ENCODE measurements at places on chromosomes 4 and X.
A peak's percentile ranks its signal among the peaks of the same experiment; 100 is the strongest.

DNA sequence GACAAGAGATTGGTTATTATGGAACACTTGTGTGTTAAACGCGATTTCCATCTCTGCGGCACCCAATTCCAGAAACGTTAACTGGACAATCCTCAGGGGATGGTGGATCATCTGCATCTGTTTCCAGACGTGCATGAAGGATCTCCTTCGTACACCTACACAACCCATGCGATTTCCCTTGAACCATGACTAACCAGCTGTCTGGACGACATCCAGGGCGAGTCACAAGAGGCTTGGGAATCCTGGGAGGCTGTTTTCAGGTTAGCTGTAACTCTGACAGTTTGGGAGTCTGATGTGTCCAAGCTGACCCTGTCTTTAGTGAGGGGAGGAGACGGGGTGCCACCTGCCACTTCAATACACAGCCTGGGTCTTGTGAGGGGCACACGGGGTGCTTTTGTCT lies 84.5 kb downstream of the GATB start:
- DNase-seq = no peak

GRCh38 chr4:63788271-63788670 lies 621.0 kb downstream of the TECRL start:
- DNase-seq = no peak

GRCh38 chrX:9687899-9688298 lies 77.7 kb downstream of the GPR143 start:
- DNase-seq = no peak

DNA sequence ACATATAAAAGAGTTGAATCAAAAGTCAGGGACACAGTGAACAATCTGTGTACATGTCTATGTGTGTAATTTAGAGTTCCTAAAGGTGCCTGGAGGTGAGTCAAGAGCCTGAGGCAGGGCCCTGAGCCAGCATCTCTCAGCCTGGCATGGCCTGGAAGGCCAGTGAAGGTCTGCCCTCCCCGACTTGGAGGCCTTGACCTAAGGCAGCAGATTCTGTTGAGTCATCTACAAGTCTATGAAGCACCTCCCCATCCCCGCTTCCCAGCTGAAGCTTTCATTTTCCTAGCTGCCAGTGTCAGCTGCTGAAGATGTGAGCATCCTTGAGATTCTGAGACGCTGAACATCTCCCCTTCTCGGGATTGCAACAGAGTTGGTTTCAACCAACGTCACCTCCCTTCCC lies 583.9 kb downstream of the BCOR start:
- DNase-seq = no peak

GRCh38 chr4:151628001-151628608 lies 132.7 kb downstream of the GATB start:
- no peak for DNase-seq

DNA sequence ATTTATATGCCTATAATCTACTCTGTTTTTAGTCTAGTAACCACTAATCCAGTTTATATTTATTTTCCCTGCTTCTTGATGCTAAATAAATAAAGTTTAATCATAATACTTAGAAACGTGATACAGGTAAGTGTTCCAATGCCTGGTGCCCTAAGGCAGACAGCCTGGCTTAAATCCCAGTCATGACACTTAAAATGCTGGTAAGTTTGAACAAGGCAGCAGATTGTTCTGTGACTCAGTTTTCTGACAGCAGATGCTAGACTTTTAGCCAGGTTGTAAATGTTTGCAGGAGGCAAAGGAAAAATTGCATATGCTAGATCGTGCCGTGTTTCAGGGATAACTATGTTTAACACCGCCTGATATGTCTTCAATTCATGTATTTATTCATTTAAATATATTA lies 2661.6 kb downstream of the PCDH7 start:
- DNase-seq = peak; percentile 51

DNA sequence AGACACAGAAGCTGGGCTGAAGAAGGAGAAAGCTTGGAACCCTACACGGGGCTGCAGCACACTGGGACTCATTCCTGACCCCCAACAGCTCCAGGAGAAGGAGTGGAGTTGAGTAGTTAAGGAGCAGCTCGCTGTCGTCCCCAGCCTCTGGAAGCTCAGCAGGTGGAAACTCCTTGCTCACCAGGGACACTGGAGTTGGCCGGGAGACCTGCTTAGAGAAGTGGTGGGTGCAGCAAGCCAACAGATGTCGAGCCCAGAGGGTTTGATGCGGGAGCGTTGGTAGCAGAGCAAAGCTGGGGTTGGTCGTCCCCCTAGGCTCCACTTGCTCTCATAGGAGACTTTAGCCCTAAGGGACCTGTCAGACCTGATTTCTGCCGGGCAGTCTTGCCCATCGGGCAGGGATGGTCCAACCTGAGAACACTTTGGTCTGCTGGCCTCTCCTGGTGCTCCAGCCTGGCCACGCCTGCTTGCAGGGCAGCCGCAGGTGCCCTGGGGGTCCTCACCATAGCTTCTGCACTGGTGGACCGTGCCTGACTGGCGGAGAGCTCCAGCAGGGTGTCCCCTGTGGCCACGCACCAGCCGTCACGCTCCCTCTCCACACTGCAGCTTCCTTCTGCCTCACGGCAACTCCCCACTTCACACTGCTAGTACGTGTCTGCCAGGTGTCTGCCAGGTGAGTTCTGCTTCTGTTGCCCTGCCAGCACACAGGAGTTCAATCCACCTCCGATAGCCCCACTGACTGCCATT lies 353.7 kb downstream of the GASK1B start:
- no peak for DNase-seq

- no peak for DNase-seq
Measured at GRCh38 chrX:77276742-77277141, 170.4 kb upstream of the FGF16 start.

DNA sequence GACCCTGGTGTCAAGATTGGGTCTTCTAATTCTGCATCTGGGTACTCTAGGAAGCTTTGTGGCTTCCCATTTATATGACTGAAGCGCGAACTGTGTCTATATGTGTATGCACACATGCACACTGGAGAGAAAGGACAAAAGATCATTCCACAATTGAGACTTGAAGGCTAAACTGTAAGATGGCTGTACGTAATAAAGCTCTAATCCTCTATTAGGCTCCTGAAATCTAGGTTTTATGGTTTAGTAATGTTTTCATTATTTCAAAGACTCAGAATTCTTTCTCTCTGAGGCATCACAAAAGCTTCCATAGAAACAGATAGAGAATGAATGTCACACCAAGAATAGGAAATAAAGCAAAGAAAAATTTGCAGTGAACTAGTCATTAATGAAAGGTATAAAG lies 320.7 kb upstream of the FTHL17 start:
- no peak for DNase-seq

DNA sequence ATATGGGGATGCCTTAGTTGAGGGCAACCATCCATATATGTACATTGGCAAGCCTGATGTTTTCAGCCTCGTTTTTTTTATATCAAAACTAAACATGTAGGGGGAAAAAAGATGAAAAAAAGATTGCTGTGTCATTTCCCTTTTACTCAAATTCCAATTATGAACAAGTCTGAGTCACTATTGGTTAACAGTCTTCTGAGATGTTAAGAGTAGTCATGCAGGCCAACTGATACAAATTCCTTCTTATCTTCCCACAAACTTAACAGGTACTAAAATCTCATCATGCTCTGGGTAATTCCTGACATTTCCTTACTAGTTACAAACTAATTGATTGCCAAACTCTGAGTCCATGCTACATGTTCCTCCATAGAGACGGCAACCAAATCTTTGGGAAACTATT lies 222.1 kb downstream of the FRMPD4 start:
- DNase-seq = no peak

DNA sequence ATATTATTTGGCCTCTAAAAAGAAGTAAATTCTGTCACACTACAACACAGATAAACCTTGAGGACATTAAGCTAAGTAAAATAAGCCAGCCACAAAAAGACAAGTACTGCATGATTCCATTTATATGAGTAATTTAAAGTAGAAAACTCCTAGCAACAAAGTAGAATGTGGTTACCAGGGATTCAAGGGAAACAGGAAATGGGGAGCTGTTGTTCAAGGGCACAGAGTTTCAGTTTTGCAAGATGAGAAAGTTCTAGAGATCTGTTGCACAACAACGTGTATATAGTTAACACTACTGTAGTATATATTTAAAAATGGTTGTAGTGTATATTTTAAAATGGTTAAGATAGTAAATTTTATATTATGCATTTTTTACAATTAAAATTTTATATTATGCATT lies 25.4 kb downstream of the SEC31A start:
- no peak for DNase-seq

DNA sequence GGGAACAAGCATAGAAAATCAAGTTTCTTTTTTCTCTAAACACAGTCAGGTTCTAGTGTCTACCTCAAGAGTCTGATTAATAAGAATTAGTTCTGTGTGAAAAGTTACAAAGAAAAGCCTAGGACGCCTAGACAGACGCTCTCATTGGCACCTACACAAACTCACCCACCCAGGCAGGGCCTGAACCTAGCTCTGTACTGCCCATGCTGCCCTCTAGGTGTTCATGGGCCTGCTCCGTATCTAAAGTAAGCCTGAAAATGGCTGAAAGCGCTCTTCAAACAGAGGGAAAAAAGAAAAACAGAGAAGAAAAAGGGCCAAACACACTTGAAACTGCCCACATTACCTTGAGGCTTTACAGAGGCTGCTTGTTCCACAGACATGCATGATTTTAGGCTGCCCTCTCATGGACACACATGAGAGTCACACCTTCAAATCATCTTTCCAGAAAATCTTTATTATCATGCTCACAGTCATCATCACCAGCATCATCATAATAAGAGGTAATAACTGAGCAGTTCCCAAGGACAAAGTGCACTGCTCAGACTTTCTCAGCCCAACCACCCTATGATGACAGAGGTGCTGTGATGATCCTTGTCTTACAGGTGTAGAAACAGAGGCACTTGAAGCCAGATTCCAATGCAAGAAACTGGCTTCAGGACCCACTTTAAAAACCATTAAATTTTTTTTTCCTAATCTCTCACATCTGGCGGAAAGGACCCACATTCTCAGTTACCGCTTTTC lies 49.6 kb downstream of the MAP7D2 start:
- peak; percentile 41 for DNase-seq

DNA sequence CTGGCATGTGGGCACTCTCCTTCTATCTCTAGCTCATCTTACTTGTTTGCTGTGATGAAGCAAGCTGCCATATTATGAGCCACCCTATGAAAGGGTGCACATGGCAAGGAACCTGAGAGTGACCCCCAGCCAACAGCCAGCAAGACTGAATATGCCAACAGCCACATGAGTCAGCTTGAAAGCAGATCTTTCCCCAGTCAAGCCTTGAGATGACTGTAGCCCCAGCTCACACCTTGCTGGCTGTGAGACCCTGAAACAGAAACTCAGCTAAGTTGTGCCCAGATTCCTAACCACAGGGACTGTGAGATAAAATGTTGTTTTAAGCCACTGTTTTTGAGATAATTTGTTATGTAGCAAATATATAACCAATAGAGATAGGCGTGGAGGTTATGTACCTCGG lies 36.2 kb downstream of the KDM5C start:
- no peak for DNase-seq

DNA sequence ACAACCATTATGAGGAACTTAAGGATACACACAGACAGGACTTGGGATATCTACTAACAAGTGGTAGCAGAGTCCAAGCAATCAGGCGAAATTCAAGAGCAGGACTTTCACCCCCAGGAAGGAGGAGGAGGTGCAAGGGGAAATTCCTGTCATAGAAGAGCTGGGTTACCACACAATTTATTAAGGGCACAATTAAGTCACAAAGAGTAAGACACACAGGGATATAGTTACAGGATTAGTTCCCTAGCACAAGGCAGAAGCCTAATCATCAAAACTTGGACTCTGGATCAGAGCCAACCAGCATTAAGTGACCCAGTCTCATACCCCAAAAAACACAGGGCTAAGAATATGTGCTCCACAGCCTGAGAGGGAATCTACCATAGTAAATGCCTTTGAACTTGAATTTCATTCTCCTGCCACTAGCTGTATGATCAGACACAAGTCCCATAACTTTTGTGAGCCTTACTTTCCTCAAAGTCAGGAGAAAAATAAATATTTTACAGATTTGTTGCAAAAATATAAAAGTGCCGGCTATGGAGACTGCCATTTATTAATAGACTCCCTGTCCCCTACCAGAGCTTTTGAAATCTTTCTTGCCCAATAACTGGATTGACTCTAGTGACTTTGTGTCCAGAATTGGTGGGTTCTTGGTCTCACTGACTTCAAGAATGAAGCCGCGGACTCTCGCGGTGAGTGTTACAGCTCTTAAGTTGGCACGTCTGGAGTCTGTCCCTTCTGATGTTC lies 87.0 kb downstream of the SYNPO2 start:
- no peak for DNase-seq

GRCh38 chr4:86561256-86561655 lies 32.9 kb upstream of the PTPN13 start:
- no peak for DNase-seq

- DNase-seq = no peak
Measured at GRCh38 chr4:4984186-4984585, 35.1 kb downstream of the CYTL1 start.

- no peak for DNase-seq
Measured at GRCh38 chr4:90943311-90943710, 816.1 kb downstream of the CCSER1 start.

DNA sequence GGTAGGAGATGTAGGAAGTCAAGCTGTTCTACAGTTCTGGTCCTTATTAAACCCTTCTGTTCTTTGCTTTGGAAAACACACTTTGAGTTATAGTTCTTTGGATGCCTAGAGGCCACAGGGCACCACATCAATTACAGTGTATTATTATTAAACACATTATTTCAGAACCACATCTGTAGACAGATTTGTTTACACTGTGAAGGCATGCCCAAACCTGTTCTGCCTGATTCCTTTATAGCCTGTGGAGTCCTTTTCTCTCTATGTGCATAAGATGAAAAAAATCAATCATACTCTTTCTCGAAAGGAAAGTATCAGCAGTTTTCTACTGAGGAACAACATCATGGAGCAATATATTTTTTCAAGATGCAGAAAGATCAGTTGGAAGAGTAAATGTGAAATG lies 371.3 kb upstream of the INTU start:
- DNase-seq = no peak

Data from NCI-H510A treated with DMSO at 0.1 percent for 48 hours (cell line).